ENCODE measurements at places on chromosomes 1 and 21.
A peak's percentile ranks its signal among the peaks of the same experiment; 100 is the strongest.

GRCh38 chr1:12754738-12755137 is 8.7 kb downstream of the CFAP107 start:
- DNase-seq: no peak

DNA sequence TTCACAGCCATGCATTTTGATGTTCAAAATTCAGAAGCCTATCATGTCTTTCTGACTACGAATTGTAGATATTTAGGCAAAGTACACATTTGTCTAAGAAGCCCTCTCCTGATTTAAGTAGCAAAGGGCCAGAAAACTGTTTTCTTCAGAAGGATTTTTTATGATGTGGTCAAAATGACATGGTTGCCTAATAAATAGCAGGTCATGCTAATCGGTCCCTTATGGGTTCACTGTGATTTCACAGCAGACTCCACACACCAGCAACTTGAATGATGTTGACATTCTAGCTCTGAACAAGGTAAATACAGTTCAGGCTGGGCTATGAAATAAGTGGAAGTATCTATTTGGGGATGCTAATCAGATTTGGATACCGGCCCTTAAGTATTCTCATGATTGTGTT is 178.7 kb upstream of the DPYD start:
- DNase-seq: peak; percentile 51

GRCh38 chr21:45739218-45740087 is 95.9 kb downstream of the PCBP3 start:
- no peak for DNase-seq

GRCh38 chr1:212979340-212980122 is 29.2 kb downstream of the VASH2 start:
- DNase-seq: no peak

DNA sequence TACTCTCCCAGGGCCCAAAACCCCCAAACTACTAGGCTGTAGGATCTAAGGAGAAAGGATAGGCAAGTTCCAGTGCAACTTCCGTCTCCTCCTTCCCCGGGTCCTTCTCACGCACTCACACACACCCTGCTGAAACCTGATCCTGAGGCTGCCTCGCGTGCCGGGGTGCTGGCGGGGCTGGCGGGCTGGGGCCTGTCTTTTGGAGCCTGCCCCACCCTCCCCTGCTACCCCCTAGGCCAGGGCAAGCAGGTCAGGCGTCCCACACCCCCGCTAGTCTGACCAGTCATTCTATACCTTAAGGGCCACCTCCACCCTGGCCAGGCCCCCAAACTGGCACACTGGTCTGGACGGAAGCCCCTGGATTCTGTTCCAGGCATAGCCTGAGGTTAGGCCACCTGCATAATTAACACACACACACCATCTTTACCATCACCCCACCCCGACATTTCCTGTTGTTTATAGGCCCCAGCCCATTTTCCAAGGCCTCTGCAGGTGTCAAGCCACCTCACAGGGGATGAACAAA is 48.3 kb upstream of the ARTN start:
- DNase-seq: no peak
